ENCODE measurements at places on chromosomes 5 and 9.

GRCh38 chr9:90142580-90142979 is 500.0 kb downstream of the DIRAS2 start:
- peak; percentile 72 for DNase-seq

DNA sequence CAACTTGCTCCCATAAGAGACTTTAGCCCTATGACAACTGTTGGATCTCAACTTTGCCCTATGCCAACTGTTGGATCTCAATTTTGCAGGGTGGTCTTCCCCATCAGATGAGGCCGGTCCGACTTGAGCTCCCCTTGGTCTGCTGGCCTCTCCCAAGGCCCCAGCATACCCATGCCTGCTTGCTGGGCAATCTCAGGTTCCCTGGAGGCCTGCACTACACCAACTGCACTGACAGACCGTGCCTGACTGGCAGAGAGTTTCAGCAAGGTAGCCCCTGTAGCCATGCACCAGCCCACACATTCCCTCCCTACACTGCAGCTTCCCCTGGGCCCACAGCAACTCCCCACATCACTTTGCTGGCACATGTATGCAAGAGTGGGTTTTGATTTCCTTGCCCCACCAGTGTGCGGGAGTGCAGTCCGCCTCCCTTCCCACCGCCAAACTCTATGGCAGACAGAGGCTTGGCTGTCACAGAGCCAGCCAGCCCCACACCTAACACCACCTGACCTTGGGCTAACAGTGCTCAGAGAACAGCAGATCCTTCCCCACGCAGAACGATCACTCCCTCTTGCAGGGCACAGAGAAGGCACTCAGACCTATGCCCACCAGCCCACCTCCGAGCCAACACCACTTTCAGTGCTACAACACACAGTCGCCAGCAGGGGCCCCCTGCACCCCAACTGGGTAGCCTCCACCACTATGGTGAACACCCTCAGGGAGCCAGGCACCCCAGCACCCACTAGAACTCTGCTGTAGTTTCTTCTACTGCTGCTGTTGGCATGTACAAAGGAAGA is 279.9 kb upstream of the COX7C start:
- DNase-seq: no peak

DNA sequence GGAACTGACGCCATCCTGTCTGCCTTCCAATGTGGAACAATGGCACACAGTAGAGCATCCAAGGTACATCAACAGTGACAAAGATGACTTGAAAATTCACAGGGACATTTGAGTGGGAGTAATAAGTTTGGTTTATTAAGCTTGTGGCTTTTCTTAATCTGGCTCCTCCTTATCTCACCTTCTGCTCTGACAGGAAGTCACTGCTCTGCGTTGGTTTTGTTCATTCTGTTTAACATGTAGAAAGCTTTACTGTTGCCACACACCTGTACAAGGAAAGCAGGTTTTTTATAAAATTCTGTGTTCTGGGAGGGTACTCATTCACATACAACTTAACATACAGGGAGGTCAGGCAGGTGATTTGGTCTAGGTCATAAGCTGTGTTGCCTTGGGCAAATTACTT is 1.6 kb upstream of the GZMK start:
- DNase-seq: no peak

GRCh38 chr5:37355161-37355560 is 15.7 kb downstream of the NUP155 start:
- no peak for DNase-seq

GRCh38 chr5:121199216-121199999 is 652.3 kb upstream of the FTMT start:
- DNase-seq: no peak

DNA sequence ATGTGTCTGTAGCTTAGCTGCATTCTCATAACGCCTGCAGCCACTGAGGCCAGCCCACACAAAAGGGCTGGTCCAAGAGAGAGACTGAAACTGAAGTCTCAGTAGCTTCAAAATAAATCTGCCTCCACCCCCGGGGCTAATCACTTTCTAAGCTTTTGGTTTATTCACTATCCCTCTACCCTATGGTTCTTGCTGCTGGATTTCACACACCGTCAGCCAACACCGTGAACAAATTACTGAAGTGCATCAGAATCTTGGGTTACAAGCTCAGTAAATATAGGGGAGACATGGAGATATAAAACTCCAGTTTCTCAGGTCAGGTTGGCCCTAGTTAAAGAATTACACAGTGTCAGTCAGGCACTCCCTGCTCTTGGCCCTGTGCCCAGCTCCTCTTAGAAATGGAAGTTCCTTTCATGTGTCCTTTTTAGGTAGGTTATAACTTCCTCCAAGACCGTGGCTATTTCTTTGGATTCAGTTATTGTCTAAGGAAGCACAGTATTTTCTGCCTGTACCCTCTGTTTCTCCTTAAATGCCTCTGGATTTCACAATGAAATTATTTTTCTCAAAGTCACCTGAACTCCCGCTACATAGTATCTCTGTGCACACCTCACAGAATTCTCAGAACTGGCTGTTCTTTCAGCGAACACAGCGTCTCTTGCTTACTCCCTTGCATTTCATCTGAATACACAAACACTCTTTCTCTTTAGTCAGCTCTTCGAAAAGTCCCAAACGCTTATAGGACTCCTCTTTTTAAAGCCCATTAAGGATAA is 112.5 kb downstream of the FAM174A start:
- DNase-seq: peak; percentile 7

DNA sequence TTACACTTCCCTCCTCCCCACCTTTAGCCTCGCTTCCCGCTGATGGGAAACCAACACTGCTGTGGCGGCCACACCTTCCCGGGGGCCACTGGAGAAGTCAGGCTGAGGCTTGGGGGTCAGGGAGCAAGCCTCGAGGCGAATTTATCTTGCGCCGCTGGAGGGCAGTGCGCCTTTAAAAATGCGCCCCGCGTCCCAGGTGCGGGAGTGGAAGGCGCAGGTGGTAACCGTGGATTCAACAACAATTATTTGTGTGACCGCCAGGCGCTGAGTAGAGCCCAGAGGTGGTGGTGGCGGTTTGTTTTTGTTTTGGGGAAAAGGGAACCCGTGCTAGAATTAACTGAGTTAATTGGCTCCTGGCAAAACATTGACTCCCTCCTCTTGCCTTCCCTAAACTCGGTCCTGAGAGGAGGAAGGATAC is 1.1 kb downstream of the CFAP77 start:
- peak; percentile 77 for DNase-seq

DNA sequence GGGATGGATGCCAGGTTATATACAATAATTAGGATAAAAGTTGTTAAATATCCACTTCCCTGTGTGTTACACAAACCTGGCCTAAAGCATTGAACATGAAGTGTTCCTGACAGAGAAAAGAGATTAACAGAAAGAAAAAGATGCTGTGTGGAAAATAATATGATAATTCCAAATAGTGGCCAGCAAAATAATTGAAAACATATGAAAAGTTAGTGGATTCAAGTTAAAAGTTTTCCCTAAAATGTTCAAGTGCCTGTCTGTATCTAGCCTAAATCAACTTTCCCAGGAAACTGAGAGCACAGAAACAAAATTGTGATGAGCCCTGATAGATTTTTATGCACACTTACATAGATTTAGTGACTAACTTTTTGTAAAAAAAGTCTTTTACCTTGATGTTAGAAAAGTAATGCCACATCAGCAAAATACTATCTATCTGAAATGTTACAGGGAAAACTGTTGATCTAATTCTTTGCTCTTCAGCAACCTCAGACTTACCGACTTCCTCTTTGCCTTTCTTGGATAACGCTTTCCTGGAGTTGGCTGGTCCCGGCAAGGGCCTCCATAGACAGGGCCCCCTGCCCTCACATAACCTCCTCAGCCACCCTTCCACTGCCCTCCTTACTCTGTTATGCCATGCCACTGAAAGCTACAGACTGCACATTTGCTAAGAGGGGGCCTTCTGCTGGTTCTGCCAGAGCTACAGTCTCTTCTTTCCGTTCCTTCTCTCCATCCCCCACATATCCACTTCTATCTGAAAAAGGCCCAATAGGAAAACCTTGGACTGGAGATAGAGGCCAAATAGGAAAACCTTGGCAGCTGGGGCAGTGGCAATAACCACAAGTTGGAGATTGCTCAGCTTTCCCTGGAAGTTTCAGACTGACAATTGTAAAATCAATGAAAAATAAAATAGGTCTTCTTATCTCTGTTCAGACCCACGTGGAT is 44.4 kb downstream of the ZNF474 start:
- DNase-seq: no peak

DNA sequence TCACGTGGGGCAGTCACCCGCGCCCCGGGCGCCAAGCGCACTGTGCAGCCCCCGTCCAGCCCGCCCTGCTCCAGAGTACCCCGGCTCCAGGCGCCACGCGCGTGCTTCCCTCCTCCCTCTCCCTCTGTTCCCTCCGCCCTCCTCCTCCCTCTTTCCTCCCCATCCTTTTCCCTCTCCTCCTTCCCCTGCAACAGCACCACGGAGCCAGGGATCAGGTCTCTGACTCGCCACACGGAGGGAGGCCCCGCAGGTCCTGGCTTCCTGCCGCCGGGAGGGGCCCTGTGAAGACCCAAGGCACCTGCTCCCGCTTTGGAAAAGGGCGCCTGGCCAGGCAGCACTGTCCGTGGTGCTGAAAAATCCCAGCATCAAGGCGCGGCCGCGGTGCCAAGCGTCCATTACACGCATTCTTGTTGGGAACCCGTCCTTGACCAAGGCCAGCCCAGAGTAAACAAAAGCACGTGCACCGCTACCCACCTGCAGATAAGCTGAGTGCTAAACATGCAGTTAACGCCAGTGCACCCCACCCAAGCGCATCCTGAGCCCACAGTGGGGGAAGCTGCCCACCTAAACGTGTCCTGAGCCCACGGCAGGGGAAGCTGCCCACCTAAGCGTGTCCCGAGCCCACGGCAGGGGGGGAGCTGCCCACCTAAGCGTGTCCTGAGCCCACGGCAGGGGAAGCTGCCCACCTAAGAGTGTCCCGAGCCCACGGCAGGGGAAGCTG is 21.7 kb downstream of the SLC6A18 start:
- DNase-seq: peak; percentile 41

GRCh38 chr9:98854266-98854665 is 46.8 kb downstream of the GALNT12 start:
- DNase-seq: no peak

GRCh38 chr5:1041225-1042143 is 32.9 kb downstream of the NKD2 start:
- DNase-seq: no peak

- DNase-seq: no peak
These were observed 119.6 kb upstream of the GRIN3A start for GRCh38 chr9:101858026-101858425.
